LHCN-M2 (cell line): ENCODE measurements at places on chromosomes 16 and 17. TPM values are rescaled to one million over a fixed set of nuclear protein-coding genes. Genes with fewer than 3 reads are reported as not detected.

DNA sequence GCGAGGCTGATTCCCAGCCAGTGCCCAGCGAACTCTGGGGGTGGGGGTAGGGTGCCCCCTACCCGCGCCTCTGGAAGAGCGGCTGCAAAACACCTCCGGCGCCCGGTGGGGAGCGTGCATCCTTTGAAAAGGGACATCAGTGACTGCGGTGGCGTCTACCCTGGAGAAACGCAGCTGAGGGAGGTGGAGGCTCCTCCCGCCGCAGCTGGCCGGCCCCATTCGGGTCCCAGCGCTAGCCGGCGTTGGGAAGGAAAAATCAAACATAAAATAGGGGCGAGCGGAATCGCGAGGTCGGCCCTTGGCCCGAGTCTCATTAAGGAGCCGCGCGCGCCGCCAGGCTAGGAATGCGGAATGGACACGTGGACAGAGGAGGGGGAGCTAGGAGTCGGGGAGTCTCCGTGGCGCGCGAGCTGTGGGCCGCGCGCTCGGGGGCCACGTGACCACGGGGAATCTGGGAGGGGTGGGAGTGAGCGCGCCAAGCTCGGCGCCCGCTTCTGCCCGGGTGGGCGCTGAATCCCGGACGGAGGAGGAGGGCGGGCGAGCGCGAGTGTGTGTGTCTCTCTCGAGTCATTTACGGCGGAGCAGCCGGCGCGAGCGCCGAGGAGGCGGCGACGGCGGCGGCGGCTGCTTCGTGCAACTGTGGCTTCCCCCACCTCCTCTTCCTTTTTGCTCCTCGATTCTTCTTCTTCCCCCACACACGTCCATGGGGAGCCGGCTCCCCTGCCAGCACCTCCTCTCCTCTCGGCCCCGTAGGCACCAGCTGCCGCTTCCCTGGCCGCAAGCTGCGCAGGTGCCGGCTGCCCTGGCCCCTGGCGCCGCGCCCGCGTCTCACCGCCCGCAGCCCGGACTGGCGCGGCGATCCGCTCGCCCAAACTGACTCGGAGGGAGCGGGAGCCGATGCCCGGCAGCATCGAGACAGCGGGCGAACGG lies at the start of gene TMEM132E:
TMEM132E (plus strand) TSS at position 566 of the 930 bp plus-strand sequence. CDS start 1,495 bp downstream, outside the sequence.
- no peak for DNase-seq

- no peak for DNase-seq
Measured at GRCh38 chr16:4606354-4606753, 8.3 kb downstream of the UBALD1 start.

- DNase-seq = no peak
Measured at GRCh38 chr16:65663774-65664173, 541.9 kb upstream of the CDH11 start.

DNA sequence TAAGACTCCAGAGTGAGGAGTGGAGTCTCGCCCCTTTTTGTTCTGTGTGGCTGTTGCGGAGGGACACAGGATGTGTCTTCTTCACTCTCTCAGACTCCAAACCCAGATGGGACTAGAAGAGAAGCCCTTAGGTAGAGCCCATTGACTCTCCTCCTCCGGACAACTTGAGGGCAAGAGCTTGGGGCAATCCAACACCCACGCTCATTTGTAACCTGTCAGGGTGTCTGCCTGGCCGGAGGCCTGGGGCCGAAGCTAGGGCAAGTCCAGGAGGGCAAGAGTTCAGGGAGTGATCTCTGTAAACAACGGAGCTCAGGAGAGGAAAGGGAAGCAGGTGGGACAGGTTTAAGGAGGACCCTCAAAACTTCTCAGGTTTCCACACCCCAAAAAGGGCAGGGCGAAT lies 1.4 kb upstream of the HOXB1 start:
- no peak for DNase-seq

GRCh38 chr16:58348986-58349385 lies 43.3 kb upstream of the GINS3 start:
- DNase-seq = no peak

Gene RPH3AL
- total RNA-seq = 18.1 and 22.0 TPM in 2 replicates

Gene CACNG5
- not detected in 2 replicates for total RNA-seq

DNA sequence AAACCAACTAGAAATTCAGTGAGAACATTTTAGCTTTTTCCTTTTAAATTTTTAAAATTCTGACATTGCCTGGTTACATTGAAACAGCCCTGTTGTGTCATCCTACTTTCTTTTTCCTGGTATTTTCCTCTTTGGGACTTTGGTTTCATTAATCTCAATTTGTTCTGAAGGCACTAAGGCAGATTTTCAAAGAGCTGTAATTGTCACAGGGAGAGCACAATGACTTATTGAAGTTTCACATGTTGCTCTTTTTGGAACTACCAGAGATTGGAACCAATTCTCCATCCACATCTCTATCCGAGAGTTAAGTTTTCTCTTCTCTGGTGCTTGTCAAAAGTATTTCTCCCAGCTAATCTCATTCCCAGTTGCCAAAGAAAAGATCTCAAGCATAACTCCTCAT lies 144.7 kb upstream of the TBX2 start:
- DNase-seq = no peak

Gene NEUROD2
- not detected in 2 replicates for total RNA-seq

DNA sequence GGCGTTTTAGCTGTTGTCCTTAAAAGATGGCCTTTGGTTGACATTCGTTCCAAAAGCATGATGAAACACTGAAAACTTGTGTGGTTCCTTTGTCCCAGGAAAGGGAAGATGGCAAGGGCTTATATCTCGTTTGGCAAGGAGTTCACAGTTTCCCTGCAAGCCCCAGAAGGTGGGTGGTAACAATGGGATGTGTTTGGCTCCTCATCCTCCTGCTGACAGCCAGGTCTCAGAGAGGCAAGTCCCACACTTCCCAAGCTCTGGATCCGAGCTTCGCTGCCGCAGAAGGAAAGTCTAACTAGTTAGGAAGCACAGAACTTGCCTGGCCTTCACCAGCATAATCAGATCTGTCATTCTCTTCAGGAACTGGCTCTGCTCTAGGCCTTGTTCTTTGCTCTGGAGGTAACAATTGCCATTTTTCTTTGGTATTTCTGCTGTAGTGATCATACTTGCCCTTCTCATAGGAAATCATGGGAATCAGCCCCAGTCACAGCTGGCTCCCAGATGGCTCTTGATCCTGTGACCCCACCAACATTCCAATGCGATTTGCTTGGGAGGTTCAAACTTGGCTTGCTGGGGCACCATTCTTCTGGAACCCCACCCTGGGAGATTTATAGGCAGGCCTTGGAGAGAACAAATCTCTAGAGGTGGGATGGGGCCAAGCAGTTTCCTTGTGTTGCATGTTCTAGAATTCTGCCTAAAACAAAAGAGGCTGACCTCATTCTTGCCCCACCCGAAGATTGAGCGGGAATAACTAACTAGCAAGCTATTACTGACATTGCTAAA lies 17.9 kb downstream of the KPNA2 start:
- peak; percentile 56 for DNase-seq

- no peak for DNase-seq
Measured at GRCh38 chr16:26441178-26441577, 625.5 kb upstream of the C16orf82 start.

Gene EVI2A
- total RNA-seq = 38.0 and 53.9 TPM in 2 replicates

DNA sequence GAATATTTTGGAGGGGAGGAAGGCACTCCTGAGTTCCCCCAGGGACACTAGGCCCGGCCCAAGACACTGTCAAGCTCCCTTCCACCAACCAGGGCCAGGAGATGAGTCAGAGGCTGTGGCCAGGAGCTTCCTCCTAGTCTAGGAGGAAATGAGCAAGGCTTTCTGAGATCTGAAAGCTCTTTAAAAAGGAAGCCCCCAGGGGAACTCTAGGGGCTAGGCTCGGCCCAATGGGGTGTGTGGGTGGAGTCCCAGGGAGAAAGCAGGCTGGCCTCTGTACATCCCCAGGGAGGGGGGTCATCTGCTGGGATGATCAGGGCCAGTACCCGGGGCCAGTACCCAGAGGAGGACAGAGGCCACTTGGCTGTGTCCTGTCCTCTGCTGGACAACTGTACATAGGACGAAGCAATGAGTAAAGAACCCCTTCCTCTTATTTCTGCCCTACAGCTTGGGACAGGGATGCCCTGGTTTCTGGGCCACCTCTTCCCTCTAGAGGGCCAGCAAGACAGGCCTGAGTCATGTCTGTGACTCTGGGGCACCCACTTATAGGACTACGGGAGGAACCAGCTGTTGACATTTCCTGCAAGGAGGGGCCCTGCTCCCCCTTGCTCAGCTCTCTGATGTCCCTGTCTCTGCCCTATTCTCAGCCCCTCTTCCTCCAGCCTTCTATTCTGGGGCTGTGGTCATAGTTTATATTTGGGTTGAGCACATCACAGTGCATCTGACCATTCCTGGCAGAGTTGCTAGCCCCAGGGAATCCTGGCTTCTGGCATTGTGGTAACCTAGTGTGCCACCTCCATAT lies 2.7 kb downstream of the FHOD1 start:
- peak; percentile 98 for DNase-seq

DNA sequence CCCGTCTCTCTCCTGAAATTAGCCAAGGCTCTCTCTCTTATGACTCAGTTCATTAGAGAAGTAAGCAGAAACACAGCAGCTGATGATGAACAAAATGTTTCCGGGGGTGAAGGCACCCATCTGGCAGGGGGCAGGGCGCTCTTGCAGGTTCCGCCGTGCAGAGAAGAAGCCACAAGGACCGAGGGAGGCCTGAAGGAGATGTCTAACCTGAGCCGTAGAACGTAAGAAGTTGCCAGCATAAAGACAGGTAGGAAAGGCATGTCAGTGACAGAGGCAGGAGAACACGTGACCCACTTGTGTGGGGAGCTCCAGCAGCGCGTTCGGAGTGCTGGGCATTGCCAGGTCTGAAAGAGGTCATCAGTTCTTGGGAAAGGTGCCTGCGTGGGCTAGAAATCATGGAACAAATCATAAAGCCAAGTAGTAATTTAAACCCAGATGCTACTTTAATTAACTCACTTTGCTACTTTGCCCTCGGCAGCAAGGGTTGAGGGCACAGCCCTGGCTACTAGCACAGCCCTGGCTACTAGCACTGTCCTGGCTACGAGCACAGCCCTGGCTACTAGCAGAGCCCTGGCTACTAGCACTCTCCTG lies 198.6 kb downstream of the RPTOR start:
- DNase-seq = no peak

DNA sequence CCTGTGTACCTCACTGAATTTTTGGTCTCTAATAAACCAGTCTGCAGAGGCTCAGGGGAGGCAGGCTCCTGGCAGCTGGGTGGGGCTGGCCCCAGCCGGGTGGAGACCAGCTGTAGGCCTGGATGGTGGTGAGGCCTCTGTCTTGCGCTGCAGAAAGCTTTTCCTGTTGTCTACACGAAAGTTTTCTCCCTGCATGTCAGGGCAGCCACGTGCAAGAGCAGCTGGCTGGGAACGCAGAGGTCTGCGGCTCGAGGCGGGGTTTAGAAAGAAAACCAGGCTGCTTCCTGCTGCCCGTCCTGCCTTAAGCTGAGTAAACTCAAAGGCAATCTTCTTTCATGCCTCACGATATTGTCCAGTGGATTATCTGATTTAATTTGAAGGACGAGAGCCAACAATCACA lies 2.4 kb downstream of the SERPINF1 start:
- peak; percentile 95 for DNase-seq

GRCh38 chr17:57740235-57740528 lies 4.9 kb downstream of the CCDC182 start:
- no peak for DNase-seq

- no peak for DNase-seq
Measured at GRCh38 chr17:37429039-37429438, 22.4 kb downstream of the TADA2A start.

- no peak for DNase-seq
Measured at GRCh38 chr16:30894540-30895368, 877 bp upstream of the BCL7C start.

DNA sequence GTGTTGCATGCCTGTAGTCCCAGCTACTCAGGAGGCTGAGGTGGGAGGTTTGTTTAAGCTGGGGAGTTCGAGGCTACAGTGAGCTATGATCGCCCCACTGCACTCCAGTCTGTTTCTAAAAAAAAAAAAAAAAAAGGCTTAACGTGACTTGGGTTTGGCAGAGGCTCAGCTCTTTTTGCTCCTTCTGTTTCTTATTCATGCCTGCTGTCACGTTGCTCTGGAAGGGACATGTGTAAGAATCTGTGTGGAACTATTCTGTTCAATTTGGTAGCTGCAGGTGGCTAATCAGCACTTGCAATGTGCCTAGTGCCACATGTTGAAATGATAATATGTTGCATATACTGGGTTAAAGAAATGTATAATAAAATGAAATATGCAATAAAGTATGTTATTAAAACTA lies 20.9 kb upstream of the SYT17 start:
- DNase-seq = no peak

DNA sequence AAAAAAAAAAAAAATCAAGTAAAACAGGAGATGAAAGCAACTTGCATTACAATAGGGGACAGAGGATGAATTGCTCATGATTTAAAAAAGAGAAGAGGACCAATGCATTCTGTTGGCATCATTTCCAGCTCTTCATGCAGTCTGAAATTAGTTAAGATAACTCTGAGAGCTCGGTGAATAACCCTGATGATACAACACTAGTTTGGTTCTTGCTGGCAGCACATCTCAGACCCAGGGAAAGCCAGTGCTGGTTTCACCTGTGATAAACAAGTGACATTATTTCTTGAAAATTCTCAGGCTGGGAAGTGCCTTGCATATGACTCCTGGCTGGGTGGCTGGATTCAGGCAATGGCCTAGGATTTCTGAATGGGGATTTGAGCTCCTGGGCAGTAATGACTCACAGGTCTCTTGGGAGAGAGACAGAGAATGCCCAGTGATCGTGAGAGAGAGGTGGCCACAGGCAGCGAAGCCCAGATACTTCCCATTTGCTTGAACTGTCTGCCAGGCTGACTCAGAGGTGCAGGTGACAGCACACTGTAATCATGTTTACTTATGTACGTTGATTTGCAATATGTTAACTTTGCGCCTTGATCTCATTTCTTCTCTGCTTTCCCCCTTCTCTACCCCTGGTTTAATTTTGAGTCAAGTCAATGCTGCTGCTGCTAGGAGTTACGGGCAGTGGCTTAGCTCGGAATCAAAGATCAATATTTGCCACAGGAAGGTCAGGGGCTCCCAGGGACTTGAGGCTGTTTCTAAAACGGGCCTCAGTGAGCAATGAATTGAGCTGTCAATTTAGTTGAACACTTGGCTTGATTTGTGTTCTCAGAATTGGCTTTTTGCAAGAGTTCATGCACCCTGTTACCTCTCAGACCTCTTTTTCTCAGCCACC lies 27.1 kb downstream of the ARSG start:
- DNase-seq = peak; percentile 89
